ENCODE measurements at places on chromosomes 5 and 9. TPM values are rescaled to one million over a fixed set of nuclear protein-coding genes. Genes with fewer than 3 reads are reported as not detected.

Gene TIGD6
- total RNA-seq: 3.2 TPM

Gene GRIN3A
- total RNA-seq: 0.07 TPM

Gene DUSP1
- 9.5 TPM for total RNA-seq

Gene ANKRD34B
- 3.6 TPM for total RNA-seq

Gene PCDHB9
- total RNA-seq: 2.3 TPM

Gene FAM221B
- total RNA-seq: not detected

Gene IL7R
- total RNA-seq: 0.57 TPM

Gene EXOSC2
- total RNA-seq: 76.1 TPM

Gene PCDHB15
- 8.7 TPM for total RNA-seq

Gene TAF11L5
- not detected for total RNA-seq

Gene NR5A1
- 0.39 TPM for total RNA-seq

Gene PCDHA1
- 2.7 TPM for total RNA-seq

Gene SLC35D2
- total RNA-seq: 14.6 TPM

Gene PAEP
- total RNA-seq: not detected

Gene SLC46A2
- total RNA-seq: 0.07 TPM

Gene GDNF
- 4.7 TPM for total RNA-seq

Gene MTAP
- total RNA-seq: 84.3 TPM

Gene OTP
- total RNA-seq: not detected
